ENCODE measurements at places on chromosomes 2 and 18.

DNA sequence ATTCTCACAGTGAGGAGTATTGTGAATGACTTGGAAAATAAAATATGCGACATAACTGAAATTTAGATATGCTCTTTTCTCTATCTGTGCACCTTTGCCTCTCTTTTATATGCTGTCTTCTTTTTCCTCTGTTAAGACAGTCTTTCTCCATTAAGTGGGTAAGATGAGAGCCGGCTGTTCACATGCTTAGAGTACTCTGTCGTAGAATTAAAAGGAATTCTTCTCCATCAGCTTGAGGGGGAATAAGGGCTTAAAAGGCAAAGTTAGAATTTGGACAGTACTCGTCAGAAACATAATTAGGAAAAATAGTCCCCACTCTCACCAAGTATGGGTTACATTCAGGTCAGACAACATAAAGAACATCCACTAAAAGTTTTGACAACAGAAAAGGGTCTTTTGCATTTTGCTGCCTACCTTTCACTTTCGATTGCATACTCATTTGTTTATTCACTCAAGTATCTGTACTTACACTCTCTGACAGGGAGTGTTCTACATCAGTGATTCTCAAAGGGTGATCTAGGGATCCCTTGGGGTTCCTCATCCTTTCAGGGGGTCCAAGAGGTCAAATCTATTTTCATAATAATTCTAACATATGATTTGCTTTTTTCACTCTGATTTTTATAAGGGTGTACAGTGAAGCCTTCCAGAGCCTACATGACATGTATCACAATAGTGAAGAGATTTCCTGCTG is 48.0 kb downstream of the ARHGAP15 start:
- no peak for DNase-seq

- DNase-seq = no peak
Measured at GRCh38 chr18:22145160-22145559, 24.2 kb upstream of the GATA6 start.

GRCh38 chr2:168529900-168530561 is 74.0 kb downstream of the CERS6 start:
- DNase-seq = no peak

GRCh38 chr2:71898375-71898774 is 249.3 kb downstream of the CYP26B1 start:
- no peak for DNase-seq

- DNase-seq = no peak
Measured at GRCh38 chr18:7728297-7728696, 161.2 kb downstream of the PTPRM start.

DNA sequence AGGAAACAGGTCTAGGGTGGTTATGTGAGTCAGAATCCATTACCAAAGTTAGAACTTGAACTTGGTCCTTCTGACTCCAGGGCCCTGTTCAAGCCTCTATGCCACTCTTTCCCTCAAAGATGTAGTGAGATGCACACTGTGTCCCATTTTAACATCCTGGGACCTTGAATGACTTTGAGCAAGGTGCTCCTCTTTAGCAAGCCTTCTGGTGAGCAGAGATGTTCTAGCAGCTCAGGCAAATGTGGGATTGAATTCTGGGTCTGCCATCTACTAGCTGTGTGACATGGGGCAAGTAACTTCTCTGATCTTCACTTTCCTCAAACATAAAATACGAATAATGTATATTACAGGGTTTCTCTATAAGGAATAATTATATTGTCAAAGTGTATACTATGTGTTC is 294.0 kb upstream of the CXCR4 start:
- DNase-seq = no peak

DNA sequence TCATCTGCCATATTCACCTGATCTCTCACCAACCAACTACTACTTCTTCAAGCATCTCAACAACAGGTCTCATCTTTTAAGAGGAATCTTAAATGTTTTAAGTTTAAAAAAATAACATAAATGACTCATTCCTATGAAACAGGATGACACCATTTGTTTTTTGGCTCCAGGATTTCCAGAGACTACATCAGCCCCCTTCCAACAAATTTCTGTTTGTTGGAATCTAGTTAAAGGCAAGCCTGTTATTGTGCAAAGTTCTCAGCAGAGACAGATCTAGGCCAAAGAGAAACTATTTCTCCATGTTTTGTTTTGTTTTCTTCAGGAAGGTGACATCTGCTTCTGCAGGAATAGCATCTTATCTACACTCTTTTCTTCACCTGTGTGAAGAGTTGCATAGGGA is 204.8 kb upstream of the SH3BP4 start:
- DNase-seq = no peak

GRCh38 chr18:80188643-80189530 is 58.4 kb downstream of the PARD6G start:
- DNase-seq = no peak

GRCh38 chr18:77063260-77063659 is 69.3 kb downstream of the MBP start:
- peak; percentile 69 for DNase-seq

DNA sequence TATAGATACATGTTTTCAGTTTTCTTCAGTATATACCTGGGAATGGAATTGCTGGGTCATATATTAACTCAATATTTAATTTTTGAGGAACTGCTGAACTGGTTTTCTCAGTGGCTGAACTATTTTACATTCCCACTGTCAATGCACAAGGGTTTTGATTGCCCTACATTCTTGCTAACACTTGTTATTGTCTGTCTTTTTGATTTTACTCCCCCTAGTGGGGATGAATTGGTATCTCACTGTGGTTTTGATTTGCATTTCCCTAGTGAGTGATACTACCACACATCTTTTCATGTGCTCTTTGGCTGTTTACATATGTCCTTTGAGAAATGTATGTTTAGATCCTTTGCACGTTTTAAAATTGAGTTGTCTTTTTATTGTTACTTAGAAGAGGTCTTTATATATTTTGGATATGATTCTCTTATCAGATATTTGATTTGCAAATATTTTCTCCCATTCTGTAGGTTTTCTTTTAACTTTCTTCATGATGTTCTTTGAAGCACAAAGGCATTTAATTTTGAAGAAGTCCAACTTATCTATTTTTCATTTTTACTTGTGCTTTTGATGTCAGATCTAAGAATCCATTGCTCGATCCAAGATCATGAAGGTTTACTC is 36.2 kb downstream of the ASB1 start:
- DNase-seq = no peak

GRCh38 chr2:67993329-67993728 is 69.5 kb downstream of the C1D start:
- no peak for DNase-seq

GRCh38 chr2:37720533-37721200 is 49.2 kb upstream of the CDC42EP3 start:
- no peak for DNase-seq

DNA sequence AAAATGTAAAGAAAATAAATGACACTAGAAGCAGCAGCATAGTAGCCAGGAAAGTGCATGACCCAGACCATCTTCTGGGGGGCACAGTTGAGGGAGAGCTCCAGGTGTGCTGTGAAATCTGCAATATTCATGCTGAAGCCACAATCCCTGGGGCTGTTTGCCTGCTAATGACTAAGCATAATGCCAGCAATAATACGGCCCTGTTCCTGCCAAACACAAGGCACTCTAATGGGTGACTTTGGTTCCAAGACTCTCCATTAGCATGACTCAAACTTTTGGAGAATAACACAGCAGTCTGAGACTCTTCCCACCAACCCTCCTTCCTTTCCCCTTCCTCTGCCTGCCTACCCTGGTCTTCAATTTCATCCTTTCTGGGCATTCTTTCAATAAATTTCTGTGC is 77.9 kb upstream of the DOCK10 start:
- DNase-seq = no peak

Data from activated CD4-positive, CD25-positive, alpha-beta regulatory T cell treated with anti-CD3 and anti-CD28 coated beads, Interleukin-2, amount 50 U/mL, for 72 hours (primary cell).